HFFc6 (cell line): ENCODE measurements at places on chromosomes 13 and 19. TPM values are rescaled to one million over a fixed set of nuclear protein-coding genes. Genes with fewer than 3 reads are reported as not detected.
A peak's percentile ranks its signal among the peaks of the same experiment; 100 is the strongest.

GRCh38 chr13:51619614-51620013, 35.4 kb downstream of the WDFY2 start:
- 0 out of 2 replicates have a peak, but pooled peaks cover 16% of the 10 kb centered on the region for H3K36me3 ChIP-seq
- peak; percentile 87 for DNase-seq

GRCh38 chr19:53553865-53554791, 16.2 kb downstream of the ZNF331 start:
- H3K27ac ChIP-seq, result peak overlapping the region; percentile 91
- peak overlapping the region; percentile 91 for H3K4me3 ChIP-seq
- peaks cover 24% of the 10 kb centered on the region for H3K36me3 ChIP-seq
- DNase-seq, result peak; percentile 72
- peaks cover 31% of the 10 kb centered on the region for H3K4me1 ChIP-seq

- peaks cover 61% of the 10 kb centered on the region for H3K27me3 ChIP-seq
- H3K4me3 ChIP-seq, result no peak overlapping the region
- no peaks in the 10 kb centered on the region for H3K36me3 ChIP-seq
- H3K4me1 ChIP-seq, result peaks cover 21% of the 10 kb centered on the region
Measured at GRCh38 chr19:49437231-49437630, 4.1 kb downstream of the SLC17A7 start.

GRCh38 chr13:71828117-71828516, 38.9 kb downstream of the DACH1 start:
- H3K4me3 ChIP-seq, result no peak overlapping the region
- H3K27me3 ChIP-seq, result no peaks in the 10 kb centered on the region
- no peaks in the 10 kb centered on the region for H3K4me1 ChIP-seq

Gene TEX30
- total RNA-seq, result 10.8 to 16.8 TPM (median 16.4 TPM) in 3 replicates

GRCh38 chr13:107373551-107373950, 805.6 kb upstream of the ARGLU1 start:
- no peak for DNase-seq
- no peaks in the 10 kb centered on the region for H3K27me3 ChIP-seq
- H3K27ac ChIP-seq, result no peak overlapping the region
- H3K36me3 ChIP-seq, result no peaks in the 10 kb centered on the region
- no peaks in the 10 kb centered on the region for H3K4me1 ChIP-seq
